Neuronal stem cell (in vitro differentiated cells): ENCODE measurements at places on chromosomes 16 and 17.

GRCh38 chr17:55758171-55758570, 7.3 kb downstream of the PCTP start:
- DNase-seq = no peak

- no peak for DNase-seq
These were observed 106.5 kb downstream of the ABCC6 start for GRCh38 chr16:16116841-16117240.

- no peak for DNase-seq
These were observed 63.8 kb downstream of the SMPD3 start for GRCh38 chr16:68384288-68385161.

- no peak for DNase-seq
These were observed 3.5 kb downstream of the MPO start for GRCh38 chr17:58277107-58277801.

- DNase-seq = no peak
These were observed 258.4 kb downstream of the CPPED1 start for GRCh38 chr16:12545297-12545610.

DNA sequence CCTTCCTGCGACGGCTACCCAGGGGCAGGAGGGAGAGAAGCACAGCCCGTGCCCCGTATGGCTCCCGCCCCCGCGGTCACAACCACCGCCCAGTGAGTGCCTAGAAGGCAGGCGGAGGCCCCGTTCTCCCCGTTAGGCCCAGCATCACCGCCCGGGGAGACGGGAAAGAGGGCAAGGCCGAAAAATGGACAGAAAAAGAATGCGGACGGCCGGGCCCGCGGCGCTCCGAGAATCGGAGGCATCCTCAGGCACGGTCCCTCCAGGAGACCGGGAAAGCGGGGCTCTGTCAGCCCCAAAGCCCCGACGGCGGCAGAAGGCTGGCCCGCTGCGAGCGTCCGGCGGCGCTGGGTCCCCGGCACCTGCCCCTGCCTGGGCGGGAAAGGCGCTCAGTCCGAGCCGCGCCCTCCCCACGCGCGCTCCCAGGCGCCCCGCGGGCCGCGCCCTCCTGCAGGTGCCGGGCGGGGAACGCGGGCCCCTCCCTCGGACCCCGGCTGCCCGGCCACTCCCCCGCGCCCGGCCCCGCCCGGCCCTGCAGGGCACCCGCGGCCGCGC, 407 bp downstream of the MCRIP1 start:
- no peak for DNase-seq

GRCh38 chr16:72111657-72112451, 18.2 kb downstream of the DHX38 start:
- DNase-seq = no peak

- no peak for DNase-seq
These were observed 1.0 kb downstream of the MGRN1 start for GRCh38 chr16:4625560-4626159.

GRCh38 chr16:57403965-57404817, at the start of gene CCL17:
TSS of gene CCL17 (plus strand) at chr16:57404767. CDS start at chr16:57413933, 9,166 bp downstream.
- DNase-seq = no peak

DNA sequence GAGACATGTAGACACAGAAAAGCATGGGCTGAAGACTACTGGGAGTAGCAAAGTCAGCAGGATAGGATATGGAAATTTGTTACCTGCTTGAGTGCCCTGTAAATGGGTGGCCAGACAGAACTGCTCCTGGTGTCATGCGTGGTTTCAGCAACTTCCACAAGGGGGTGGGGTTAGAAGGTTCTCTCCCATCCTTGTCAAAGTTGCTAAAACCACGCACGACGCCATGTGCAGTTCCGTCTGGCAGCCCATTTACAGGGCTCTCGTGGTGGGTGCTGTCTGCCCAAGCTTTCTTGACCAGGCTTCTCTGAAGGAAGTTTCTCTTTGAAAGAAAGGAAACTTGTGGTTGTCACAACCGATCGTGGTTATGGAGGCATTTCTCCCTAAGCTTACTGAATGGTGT, 6.9 kb upstream of the DBNDD1 start:
- no peak for DNase-seq

DNA sequence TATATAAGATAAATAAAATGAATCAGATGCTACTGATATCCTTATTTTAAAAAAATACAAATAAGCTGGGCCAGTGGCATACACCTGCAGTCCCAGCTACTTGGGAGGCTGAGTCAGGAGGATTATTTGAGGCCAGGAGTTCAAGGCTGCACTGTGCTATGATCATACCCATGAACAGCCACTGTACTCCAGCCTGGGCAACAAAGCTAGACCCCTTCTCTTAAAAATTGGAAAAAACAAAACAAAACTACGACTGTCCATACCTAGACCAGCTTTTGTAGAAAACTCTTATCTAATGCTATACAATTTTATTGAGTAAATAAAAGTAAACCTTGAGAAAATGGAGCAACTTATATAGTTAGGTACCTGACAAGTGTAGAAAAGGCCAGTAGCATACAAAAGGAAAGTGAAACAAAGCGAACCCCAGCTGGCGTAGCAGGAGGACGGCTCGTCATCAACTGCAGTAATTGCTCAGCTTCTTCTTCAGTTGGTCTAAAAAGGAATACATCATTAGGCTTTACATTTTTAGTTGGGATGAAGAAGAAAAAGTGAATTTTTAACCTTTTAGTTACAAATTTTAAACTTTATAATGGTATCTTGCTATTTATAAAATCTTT, 23.6 kb downstream of the INTS2 start:
- DNase-seq = no peak

GRCh38 chr17:77287432-77288068, 146.8 kb downstream of the SEC14L1 start:
- no peak for DNase-seq

DNA sequence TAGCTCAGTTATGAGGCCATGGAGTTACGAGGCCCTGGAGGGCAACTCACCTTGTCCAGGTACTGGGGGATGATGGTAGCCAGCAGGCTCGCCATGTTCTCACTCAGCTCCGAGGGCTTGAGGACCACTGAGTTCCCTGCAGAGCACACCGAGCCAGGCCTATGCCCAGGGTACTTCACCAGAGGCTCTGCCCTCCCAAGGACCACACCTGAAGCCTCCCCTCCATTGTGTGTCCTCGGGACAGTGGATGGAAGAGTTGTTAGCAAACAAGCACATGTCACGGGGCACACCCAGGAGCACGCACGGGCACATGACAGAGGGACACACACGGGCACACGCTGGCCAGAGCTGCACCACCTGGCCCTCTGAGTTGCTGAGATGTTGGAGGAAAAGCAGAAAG, 5.6 kb downstream of the ALDH3A1 start:
- DNase-seq = no peak

- DNase-seq = no peak
These were observed 4.1 kb downstream of the B3GNT9 start for GRCh38 chr16:67146523-67147357.

DNA sequence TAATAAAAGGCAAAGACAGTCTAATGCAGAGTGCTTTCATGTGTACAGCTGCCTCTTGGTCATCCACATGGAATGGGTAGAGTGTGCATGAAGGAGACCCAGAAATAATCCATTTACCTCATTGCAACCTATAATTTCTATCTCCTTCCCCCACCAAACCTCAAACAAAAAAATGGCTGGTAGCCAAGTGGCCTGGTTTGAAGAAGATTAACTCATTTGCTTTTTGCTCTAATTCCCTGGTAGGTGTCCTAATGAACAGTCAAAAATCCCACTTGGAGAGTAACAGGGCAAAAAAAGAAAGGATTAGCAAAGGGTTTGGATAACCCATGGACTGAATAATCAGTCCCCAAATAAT, 13.0 kb upstream of the LYRM9 start:
- DNase-seq = no peak
